ENCODE measurements at places on chromosomes 13 and 19.

DNA sequence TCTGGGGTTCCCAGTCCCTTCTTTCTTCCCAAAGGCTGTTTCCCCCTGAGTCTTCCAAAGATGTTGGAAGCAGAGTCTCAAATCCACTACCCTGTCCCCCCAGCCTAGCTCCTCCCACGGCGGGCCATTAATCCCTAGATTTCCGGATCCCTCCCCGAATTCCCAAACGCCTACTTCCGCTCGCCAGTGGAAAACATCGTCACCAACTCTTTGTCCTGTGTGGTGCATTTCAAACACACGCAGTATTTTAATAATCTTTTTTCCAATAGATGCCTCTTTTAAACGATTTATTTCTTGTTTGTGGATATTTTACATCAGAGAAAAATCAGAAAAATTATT lies 610 bp downstream of the ZNF791 start:
- DNase-seq, result no peak

DNA sequence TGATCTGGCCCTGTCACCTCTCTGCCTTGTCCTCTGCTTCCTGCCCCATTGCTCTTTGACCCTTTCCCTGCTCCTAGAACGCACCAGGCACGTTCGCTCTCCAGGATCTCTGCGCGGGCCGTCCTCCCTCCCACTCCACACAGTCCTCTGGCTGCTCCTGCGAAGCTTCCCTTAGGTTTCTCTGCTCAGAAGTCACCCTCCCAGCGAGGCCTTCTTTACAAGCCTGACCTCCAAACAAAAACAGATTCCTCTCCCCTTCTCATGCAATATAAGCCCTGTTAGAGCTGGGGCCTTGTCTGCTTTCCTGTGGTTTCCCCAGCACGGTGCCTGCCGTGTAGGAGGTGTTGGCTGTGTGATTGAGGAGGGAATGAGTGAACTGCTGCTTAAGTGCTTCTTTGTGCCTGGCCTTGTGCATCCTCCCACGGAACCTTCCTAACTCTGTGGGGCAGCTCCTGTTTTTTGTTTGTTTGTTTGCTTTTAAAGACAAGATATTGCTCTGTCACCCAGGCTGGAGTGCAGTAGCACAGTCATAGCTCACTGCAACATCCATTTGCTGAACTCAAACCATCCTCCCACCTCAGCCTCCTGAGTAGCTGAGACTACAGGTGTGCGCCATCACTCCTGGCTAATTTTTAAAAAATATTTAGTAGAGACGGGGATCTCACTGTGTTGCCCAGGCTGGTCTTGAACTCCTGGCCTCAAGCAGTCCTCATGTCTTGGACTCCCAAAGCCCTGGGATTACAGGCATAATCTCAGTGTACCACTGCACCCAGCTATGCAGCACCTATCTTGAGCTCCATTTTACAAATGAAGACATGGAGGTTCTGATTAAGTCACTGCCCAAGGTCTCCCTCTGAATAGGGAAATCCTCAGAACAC lies 82.0 kb downstream of the SIPA1L3 start:
- DNase-seq, result no peak

GRCh38 chr19:45826934-45827333 lies 11.8 kb upstream of the RSPH6A start:
- DNase-seq, result no peak

- DNase-seq, result no peak
Measured at GRCh38 chr19:7513809-7514642, 1.9 kb upstream of the ZNF358 start.

GRCh38 chr13:113187263-113187669 lies 21.2 kb downstream of the PCID2 start:
- no peak for DNase-seq

GRCh38 chr13:73462241-73462640 lies 403.4 kb downstream of the KLF5 start:
- DNase-seq, result no peak

GRCh38 chr13:99766641-99767045 lies 204.9 kb downstream of the ZIC5 start:
- DNase-seq, result no peak

- DNase-seq, result peak; percentile 50
Measured at GRCh38 chr19:40612831-40613689, 11.9 kb downstream of the LTBP4 start.

GRCh38 chr19:3113100-3114017 lies 19.2 kb downstream of the GNA11 start:
- DNase-seq, result no peak

GRCh38 chr13:45909089-45909488 lies 57.5 kb upstream of the SIAH3 start:
- DNase-seq, result no peak

DNA sequence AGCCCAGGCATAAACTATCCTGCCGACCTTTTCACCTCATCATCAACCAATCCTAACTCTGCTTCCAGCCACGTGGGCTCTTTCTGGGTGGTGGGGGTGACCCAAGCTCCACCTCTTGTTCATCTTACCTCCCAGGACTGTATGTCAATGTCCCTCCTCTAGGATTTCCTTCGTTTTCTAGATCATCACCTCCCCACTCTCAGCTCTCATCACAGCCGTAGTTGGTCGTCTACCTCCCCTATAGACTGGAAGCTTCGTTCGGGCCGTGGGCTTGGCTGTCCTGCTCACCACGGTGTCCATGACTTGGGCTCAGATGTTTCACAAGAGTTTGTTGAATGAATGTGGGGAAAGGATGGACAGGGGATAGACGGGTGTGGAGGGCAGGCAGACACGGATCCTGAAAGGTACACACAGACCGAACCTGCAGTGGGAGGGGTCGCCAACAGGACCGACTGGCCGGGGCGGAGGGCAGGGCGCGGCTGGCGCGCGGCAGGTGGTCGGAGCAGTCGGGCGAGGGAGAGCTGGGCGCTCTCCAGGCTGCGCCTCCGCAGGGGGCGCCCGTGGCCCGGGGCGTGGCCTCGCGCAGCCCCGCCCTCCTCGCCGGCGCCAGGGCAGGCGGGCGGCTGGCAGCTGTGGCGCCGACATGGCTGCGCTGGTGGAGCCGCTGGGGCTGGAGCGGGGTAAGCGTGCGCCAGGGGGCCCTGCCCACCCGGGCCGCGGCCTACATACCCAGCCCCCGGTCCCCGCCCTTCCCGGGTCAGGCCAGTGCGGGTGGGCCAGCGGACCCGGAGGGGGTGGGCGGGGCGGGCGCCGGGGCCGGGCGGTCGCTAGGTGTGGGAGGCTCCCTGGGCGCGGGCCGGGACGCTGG lies at the start of gene LIN7B:
Gene LIN7B (plus strand): TSS at position 609 of the 868 bp plus-strand sequence. CDS start 35 bp downstream, at position 644.
- peak; percentile 68 for DNase-seq

DNA sequence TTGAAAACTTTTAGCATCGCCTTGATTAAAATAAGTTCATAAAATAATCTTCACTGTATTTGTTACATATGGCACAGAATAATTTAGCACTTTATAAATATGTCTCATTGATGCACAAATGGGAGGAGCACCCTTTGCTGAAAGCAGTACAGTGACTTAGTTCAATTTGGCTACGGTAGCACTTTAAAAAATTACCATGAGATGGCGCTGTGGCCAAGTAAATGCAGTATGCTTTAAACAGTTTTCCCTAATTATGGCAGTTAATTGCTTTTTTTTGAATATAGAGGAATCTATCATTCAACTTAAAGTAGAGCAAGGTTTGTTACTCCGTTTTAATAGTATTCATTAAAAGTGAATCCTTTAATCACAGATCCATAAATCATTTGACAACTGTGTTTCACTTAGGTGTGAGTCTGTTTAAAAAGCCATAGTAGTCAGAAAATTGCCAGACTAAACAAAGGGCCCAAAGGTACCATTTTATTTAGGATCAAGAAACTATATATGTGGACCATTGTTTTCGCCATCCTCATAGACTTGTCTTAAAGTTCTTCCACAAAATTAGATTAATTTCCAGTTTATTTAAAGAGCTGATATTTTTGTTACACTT lies 34.7 kb upstream of the ESD start:
- peak; percentile 1 for DNase-seq

DNA sequence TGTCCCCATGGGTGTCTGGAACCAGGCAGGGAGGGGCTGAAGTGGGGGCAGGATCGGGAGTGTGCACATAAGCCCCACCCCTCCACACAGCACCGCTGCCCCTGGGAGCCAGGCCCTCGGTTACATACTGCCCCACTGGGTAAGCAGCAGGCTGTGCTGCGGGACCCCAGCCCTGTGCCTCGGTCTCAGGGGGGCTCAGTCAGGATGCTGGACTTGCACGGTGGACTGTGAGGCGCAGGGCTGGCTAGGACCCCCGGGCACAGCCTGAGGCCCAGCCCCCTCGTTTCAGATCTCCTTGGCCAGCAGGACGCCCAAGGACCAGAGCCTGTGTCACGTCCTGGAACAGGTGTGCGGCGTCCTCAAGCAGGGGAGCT lies 16.3 kb downstream of the MPND start:
- DNase-seq, result no peak

DNA sequence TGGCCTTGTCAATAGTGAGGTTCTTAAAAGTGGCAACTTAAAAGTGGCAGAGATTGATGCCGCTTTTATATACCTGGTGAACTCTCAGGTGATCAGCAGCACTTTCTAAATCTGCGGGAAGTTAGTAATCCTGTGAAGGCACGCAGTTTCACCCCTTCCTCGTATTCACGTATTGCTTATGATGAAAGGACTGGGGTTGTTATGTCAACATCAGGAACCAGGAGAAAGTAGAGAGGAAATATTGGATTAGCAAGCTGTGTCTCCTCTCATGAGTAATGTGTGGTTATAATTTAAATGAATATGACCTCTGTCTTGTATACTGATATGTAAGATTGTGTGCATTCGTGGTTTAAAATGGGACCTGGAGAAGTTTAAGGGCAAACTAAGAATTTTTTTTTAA lies 544.6 kb downstream of the SLITRK6 start:
- no peak for DNase-seq

DNA sequence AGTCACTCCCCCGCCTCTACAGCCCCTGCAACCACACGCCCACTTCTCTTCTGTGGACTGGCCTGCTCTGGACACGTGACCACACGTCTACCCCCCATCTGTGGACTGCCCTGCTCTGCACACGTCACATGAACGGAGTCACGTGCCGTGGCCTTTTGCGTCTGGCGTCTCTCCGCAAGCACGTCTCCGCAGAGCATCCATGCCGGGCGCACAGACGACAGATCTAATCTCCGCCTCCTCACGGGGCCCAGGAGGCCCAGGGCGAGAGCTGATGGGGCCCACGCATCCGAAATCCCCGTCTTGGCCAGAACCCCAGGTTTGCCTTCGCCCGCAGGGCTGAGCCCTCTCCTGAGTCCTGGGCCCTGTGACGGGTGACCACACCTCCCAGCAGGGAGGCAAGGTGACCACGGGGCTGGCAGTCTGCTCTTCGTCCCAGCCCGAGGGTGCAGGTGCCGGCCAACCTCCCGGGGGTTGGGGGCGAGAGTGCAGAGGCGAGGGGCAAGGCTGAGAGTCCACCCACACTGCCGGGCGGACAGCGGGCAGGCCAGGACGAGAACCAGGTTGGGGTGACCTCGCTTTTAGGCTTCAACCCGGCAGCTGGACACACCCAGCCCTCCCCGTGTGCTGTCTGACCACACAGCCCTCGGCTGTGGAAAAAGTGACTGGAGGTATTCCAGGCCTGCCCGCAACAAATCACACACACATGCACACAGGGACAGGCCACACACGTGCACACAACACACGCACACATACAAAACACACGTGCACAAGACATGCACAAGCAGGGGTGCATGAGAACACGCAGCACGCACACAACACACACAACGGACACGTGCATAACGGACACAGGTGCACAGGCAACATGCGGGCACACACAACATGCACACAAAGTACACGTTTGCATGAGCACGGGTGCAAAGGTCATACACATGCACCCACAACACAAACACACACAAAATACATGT lies 3.9 kb downstream of the SBNO2 start:
- DNase-seq, result no peak

GRCh38 chr13:59103004-59103768 lies 1060.5 kb downstream of the DIAPH3 start:
- DNase-seq, result no peak

- no peak for DNase-seq
Measured at GRCh38 chr19:17807731-17808316, 12.9 kb downstream of the B3GNT3 start.

DNA sequence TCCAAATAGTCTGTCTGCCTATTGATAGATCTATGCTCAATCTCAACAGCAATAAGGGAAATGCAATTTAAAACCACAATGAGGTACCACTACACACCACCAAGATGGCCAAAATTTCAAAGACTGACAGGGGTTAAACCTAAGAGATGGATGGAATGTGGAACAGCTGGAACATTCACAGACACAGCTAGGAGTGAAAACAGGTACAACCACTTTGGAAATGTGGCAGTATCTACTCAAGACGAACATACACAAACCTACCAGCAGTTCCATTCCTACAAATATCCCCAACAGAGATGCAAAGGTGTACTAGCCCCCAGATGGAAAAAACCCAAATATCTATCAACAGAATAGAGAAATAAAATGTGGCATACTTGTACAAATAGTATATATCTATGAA lies 86.4 kb downstream of the TSC22D1 start:
- no peak for DNase-seq
